ENCODE measurements at places on chromosomes 3 and 15. TPM values are rescaled to one million over a fixed set of nuclear protein-coding genes. Genes with fewer than 3 reads are reported as not detected.

- no peak for DNase-seq
- no peaks in the 10 kb centered on the region for H3K36me3 ChIP-seq
- H3K27me3 ChIP-seq = no peaks in the 10 kb centered on the region
- H3K4me3 ChIP-seq = no peak overlapping the region
- H3K27ac ChIP-seq = no peak overlapping the region
- peaks cover 7% of the 10 kb centered on the region for H3K4me1 ChIP-seq
These were observed 33.5 kb upstream of the ST6GAL1 start for GRCh38 chr3:186896875-186897274.

Gene CPN2
- not detected for total RNA-seq

DNA sequence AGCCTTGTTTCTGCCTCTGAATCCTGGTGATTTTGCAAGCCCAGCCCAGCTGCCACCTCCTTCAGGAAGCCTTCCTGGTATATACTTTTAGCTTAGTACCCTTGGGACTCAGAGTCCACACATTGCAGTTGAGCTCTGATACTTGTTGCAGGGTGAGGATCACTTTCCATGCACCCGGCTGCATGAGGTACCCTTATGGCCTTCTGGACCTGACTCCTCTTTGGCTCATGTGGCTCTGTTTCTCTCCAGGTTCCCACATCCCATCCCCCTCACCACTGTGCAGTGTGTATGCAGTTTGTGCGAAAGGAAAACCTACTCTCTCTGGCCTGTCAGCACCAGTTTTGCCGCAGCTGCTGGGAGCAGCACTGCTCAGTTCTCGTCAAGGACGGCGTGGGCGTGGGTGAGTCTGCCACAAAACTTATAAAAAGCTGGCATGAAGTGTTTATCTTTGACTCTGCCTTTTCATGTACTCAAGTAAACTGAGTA lies 23.1 kb upstream of the P4HTM start:
- no peaks in the 10 kb centered on the region for H3K27me3 ChIP-seq
- no peak overlapping the region for H3K27ac ChIP-seq
- DNase-seq = no peak
- H3K4me1 ChIP-seq = no peaks in the 10 kb centered on the region
- no peak overlapping the region for H3K4me3 ChIP-seq
- H3K36me3 ChIP-seq = peaks cover 64% of the 10 kb centered on the region

Gene FAM107A
- total RNA-seq = not detected

Gene SLC38A3
- not detected for total RNA-seq

Measured in SJSA1 (cell line).